ENCODE measurements at places on chromosomes 6 and 20.

GRCh38 chr20:19253916-19254820 lies 41.7 kb downstream of the SLC24A3 start:
- DNase-seq: no peak

DNA sequence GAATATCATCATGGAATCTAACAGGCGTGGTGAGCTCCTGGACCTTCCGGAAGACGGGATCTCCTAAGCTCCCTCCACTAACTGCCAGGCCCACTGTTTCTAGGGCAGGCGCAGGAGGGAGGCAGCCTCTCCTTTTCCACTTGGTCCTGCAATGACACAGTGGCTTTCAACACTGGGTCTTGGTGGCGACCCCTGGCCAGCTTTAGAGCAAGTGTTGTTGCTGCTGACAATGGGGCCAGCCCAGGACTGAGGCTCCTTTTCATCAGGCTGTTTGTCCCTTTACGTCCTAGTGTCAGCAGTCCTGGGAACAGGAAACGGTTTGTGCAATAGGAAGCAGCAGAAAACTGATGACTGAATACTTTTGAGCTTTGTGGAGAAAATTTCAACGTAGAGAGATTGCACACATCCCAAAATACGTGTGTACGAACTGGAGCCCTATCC lies 9.7 kb upstream of the QKI start:
- DNase-seq: no peak

GRCh38 chr6:73923905-73924485 lies 228.0 kb downstream of the CD109 start:
- no peak for DNase-seq

- no peak for DNase-seq
Observed at GRCh38 chr6:32685603-32686002, 19.1 kb upstream of the HLA-DQB1 start.

GRCh38 chr20:43947316-43947710 lies 32.7 kb downstream of the TOX2 start:
- DNase-seq: no peak

- DNase-seq: no peak
Observed at GRCh38 chr20:50366270-50367103, 143.7 kb upstream of the PTPN1 start.

DNA sequence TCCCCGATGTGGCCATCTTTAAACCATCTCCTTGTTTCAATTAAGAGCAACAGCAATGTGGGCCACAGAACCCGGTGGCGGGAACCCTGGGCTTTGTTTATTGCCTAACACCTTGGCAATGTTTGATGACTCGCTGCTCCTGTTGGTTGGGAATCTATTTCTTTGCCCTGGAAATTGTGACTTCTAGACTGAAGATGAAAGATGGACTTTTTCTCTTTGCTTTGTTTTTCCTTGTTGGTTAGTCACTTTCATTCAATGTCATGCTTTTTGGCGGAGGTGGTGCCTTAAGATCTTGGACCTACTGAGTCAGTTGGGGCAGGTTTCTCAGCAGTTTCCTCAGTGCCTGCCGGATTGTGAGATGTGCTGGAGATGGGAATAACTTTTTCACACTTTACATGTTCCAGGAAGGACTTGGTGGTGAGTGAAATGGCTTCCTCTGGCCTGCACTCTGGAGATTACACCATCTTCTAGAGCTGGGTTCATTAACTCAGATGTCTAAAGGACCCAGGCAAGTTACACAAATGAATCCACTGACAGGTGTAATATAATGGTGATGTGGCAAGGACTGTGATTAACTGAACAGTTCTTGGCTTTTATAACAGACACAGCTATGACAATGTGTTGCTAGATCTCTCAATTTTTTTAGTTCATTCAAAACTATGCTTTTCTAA lies 56.3 kb downstream of the TSHZ2 start:
- DNase-seq: no peak

DNA sequence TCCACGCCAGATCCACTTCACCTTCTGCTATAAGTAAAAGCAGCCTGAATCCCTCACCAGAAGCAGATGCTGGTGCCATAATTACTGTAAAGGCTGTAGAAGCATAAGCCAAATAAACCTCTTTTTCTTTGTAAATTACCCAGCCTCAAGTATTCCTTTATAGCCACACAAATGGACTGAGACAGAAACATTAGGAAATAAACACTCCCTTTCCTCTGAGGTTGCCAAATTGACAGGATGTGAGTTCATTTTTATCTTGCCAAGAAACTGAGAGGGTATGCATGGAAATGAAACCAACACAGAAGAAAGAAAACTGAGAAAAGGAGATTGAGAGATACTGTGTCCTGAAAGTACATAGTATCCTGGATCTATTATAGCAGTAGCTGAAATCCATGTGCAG lies 481.2 kb downstream of the HAO1 start:
- DNase-seq: no peak

DNA sequence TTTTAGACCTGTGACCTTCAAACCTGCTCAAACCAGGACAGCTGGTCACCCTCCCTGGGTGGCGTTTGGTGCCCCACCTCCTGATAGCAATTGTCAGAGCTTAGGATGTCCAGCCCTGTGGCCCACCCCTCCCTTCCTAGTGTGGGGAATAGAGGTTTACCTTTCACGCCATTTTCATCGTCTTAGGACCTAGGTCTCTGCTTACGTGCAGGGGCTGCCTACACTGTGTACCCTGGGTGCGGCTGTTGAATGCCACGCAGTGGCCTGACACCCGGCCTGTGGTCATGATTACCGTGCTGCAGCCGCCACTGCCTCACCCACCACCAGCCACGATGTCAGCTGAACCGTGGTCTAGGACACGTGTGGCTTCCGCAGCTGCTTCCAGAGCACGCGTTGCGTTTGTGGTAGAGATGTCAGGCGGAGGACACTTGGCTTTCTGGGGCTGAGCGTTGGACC lies 157.3 kb downstream of the DTNBP1 start:
- DNase-seq: no peak

GRCh38 chr6:142820338-142821051 lies 124.5 kb downstream of the HIVEP2 start:
- no peak for DNase-seq

- no peak for DNase-seq
Observed at GRCh38 chr20:61806314-61806713, 259.4 kb downstream of the TAF4 start.

DNA sequence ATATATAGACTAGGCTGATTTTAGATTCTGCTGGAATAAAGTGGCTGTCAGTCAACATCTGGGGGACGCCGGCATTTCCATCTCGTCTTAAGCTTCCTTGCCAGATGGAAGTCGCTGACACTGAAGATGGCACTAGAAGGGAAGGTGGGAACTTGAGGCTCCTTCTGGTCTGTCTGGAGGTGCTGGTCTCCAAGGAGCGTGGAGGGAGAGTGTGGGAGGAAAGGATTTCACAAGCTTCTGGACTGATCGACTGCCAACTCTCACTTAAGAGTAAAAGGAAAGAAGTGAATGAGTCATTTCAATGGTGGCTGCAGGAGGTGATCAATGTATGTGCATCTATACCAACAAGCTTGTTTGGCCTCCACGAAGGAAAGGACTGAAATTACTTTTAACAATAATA lies 40.4 kb downstream of the DUSP22 start:
- DNase-seq: no peak

- DNase-seq: no peak
Observed at GRCh38 chr6:52102405-52102804, 15.0 kb upstream of the PKHD1 start.

- DNase-seq: no peak
Observed at GRCh38 chr6:134830194-134830593, 119.7 kb downstream of the ALDH8A1 start.

Measured in stimulated activated CD8-positive, alpha-beta memory T cell treated with anti-CD3 and anti-CD28 coated beads, Interleukin-15, amount 100 ng/mL, for 24 hours (primary cell).